ENCODE measurements at places on chromosomes 6 and 20.

DNA sequence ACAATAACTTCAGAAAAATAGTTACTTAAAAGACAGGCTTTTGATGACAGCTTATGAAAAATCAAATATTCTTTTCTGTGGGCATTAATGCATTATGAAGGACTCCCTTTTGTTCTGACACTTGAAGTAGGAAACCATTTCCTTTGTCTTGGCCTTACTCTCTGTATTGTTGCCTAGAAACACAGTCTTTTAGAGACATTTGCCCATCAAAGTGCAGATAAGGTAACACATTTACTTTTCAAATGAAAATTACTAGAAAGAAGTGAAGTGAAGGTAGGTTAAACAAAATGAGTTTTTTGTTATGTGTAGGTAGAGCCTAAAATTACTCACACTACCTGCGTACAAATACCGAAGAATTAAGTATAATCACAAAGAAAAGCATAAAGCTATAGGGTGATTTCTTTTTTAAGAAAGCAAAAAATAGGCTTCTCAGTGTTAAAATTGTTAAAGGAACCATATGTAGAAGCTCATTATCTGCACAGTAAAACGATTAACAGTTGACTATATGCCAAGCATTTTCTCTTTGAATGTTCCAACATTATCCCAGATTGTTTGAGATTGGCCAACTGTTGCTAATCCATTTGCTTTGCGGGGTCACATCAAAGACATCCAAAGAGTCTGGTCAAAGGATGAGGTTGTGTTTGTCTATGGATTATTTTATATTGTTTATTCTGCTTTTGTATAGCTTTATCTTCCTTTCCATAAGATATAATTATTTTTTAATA, 542.0 kb upstream of the RNF217 start:
- DNase-seq, result no peak

GRCh38 chr6:136890194-136890839, 31.8 kb upstream of the SLC35D3 start:
- DNase-seq, result no peak

DNA sequence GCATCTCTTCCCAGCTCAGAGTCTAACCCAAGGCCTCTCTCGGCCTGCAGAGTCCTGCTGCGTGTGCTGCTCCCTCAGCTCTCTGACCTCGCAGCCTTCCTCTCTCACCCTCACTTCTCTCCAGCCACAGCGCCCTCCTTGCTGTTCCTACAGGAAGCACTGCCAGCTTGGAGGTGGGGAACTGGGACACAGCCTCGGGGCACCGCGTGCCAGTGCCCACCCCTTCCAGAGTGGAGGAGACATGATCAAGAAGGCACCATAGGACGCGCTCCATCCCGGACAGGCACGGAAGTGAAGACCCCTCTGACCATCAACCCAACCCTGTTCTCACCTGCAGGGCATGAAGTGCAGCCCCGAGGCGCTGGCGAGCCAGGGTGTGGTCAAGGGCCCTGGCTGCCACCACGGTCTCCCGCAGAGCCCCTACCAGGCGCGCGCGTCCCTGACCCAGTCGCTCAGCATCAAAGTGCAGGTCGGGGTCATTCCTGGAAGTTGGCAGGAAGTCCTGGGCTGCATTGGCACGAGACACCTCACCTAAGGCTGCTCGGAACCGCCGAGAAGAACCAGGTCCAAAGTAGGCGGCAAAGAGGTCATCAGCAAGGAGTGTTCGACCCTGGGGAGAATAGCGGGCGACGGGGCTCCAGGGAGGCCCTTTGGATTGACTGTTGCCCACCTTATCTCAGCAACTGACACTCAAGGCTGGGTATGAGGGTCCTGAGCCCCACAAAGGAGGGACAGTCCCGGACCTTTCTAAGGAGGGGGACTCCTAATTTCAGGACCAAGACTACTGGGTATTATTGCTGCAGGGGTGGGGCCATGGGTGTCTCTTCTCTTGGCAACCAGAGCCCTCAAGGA, 1.3 kb downstream of the VWA7 start:
- no peak for DNase-seq

DNA sequence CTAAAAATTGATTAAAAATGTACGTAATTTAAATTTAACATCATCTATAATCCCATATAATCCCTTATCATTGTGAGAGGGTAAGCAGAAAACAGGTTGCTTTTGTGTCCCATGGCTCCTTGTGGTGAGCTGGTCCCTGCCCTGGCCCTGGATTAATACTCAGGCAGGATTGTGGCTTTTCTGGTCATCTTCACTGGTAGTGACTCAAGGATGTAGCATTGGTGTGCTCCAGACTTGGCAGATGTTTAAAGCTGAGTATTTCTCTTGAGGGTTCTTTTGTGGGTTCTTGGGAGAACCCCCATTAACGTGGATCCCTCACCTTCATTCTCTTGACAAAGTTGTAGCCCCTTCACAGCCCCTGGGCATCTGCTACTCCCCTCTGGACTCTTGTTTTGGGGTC, 39.3 kb downstream of the SNRNP48 start:
- DNase-seq, result no peak

- DNase-seq, result no peak
These were observed 129.5 kb upstream of the CEP162 start for GRCh38 chr6:84356907-84357306.

GRCh38 chr20:57938158-57939108, 228.6 kb upstream of the PMEPA1 start:
- DNase-seq, result no peak

GRCh38 chr20:39009348-39009747, 47.2 kb downstream of the DHX35 start:
- DNase-seq, result no peak

DNA sequence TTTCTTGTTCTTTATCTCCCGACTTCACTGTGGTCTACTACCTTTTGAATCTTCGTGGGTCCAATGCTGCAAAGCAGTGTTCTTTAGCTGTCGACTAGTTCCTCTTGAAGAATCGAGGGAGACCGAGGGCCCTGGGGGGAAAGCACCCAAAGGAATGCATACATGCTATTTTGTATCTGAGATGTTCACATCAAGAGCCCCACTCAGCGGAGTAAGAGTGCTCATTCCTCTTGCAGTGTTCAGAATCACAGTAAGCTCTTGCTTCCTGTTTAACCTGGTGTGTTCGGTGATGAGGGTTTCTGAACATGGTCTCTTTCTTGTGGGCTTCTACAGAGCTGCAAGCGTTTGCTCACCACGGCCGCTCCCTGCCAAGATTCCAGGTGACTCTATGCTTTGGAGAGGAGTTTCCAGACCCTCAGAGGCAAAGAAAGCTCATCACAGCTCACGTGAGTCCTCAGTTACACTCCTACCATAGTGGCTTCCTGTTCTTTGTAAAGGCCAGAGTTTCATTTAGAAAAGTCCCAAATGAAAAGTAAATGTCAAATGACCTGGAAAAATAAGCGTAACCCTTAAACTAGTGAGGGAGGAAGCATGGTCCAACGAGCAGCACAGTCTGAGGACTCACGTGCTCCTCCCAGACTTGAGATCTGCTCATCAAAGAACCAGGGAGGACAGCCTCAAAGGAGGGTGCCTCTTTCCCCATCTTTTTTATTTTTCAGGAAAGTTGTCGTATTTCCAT, 13.3 kb downstream of the IRF4 start:
- no peak for DNase-seq

DNA sequence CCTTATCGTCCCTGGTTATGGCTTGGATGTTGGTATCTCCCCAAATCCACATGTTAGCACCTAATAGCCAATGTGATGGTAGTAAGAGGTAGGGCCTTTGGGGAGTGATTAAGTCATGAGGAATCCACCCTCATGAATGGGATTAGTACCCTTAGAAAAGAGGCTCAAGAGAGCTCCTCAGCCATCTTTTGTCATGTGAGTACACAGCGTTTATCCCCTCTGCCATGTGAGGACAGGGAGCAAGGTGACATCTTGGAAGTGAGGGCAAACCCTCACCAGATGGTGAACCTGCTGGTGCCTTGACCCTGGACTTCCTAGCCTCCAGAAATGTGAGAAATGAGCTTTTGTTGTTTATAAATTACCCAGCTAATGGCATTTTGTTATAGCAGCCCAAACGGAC, 16.1 kb upstream of the SIRPB2 start:
- no peak for DNase-seq

DNA sequence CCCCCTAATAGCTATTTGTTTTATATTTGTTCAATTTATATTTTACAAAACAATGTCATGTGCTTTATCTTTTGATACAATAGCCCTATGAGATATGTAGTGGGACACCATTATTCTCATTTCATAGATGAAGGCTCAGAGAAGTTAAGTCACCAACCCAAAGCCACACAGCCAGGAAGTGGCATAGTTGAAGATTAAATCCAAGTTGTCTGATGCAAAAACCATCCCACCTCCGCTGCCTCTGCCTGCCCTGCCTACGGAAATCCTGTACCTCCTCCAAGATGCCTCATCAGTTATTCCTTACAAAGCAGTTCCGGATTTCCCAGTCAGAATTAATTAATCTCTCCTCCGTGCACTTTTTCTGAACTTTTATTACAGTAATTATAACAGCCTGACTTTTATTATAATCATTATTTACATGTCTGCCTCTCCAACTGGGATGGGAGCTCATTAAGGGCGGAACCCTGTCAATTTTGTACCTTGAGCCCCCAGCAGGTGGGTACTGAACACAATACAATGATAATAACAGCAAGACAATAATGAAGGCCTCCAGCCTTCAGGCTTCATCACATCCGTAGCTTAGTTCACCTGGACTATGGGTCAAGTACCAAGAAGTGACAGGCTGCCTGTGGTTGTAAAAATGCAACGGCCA, 54.7 kb downstream of the LRFN2 start:
- DNase-seq, result no peak

- DNase-seq, result no peak
These were observed 96.6 kb upstream of the SMLR1 start for GRCh38 chr6:130730600-130730999.

GRCh38 chr20:9999645-10000044, 35.1 kb upstream of the ANKEF1 start:
- DNase-seq, result no peak

GRCh38 chr6:170134031-170134470, 156.8 kb downstream of the DLL1 start:
- no peak for DNase-seq

DNA sequence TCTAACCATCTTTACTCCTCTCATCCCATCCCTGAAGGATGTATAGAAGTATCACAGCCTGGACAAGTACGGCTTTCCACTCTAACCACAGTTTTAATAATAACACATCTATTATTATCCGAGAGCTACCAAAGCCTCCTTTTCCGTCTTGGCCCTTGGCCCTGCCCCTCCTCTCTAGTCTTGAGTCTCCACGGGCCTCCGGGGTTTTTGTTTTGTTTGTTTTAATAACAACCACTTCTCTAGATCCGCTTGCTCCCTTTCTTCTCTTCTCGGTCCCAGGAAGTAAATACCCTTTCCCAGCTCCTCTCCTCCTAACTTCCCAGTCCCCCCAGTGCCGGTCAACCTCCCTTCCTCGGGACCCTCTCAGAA, 661 bp downstream of the LCA5 start:
- DNase-seq, result peak; percentile 1

DNA sequence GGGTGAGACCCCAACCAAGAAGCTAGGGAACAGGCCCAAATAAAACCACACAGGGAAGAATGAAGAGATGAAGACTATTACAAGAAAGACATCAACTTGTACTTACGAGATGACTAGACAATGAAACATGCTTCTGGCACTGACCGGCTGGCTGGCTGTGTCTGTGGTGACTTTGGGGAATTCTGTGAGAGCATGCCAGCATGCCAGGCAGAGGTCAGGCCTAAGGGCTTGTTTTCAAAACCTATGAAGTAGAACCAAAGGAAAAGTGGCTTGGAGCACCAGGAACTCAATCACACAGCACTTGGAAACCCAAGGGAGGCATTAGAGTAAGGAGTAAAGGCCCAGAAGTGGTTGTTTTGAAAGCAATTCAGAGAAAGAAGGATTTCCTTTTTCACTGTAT, 28.4 kb upstream of the GSTA3 start:
- DNase-seq, result no peak

Data from Panc1 (cell line).